ENCODE measurements at places on chromosomes 2 and 18.

- DNase-seq = no peak
Observed at GRCh38 chr2:181308766-181309515, 148.2 kb upstream of the ITGA4 start.

GRCh38 chr2:8729939-8730338 is 48.1 kb downstream of the ID2 start:
- DNase-seq = no peak

- DNase-seq = no peak
Observed at GRCh38 chr18:28512357-28512756, 335.4 kb upstream of the CDH2 start.

- no peak for DNase-seq
Observed at GRCh38 chr2:232831496-232831895, 38.6 kb upstream of the SNORC start.

DNA sequence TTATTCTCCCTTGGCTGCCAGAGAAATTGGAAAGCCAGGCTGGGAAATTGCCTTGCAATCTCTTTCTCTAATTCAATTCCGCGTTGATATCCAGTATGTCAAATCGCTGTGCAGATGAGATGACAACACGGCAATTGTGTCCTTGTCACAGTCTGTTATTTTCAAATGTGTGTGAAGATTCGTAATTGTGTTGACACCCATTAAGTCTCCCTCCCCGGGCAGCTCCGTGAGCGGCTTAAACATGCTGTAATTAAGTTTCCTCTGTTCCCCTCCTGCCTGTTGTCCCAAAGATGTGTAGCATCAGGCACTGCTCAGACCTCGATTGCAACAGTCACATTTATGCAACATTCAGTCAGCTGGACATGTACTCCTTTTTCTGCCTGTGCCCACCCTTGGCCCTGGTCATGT is 209.5 kb downstream of the LPIN1 start:
- DNase-seq = no peak

DNA sequence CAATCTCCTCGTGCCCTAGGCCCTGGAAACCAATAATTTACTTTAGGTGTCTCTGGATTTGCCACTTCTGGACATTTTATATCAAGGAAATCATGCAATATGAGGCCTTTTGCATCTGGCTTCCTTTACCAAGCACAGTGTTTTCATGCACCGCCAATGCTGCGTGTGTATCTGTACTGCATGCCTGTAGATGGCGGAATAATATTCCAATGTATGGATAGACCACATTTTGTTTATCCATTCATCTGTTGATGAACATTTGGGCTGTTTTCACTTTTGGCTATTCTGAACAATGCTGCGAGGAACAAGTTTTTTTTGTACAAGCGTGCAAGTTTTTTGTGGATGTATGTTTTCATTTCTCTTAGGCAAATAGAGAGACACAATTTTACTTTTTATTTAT is 18.9 kb downstream of the HPCAL1 start:
- no peak for DNase-seq

- no peak for DNase-seq
Observed at GRCh38 chr2:187483537-187483936, 35.5 kb upstream of the CALCRL start.

- DNase-seq = no peak
Observed at GRCh38 chr18:79129120-79129519, 59.9 kb downstream of the ATP9B start.

DNA sequence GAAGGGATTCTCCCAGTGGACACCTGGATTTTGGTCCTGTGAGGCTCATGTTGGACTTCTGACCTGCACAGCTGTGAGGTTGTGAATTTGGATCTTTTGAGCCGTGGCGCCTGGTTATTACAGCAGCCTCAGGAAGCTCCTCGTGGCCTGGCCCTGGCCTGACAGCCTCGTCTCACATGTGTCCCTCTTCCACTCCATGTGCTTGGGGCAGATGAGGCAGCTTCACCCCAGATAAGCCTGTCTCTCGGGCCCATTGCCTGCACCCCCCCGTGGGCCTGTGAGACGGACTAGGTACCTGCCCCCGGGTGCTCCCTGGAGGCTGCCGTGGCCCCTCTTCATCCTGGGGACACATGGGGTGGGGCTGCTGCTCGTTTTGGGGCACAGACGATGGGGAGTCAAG is 51.2 kb downstream of the CTDP1 start:
- DNase-seq = no peak

GRCh38 chr2:143382573-143382972 is 253.4 kb downstream of the ARHGAP15 start:
- DNase-seq = no peak

DNA sequence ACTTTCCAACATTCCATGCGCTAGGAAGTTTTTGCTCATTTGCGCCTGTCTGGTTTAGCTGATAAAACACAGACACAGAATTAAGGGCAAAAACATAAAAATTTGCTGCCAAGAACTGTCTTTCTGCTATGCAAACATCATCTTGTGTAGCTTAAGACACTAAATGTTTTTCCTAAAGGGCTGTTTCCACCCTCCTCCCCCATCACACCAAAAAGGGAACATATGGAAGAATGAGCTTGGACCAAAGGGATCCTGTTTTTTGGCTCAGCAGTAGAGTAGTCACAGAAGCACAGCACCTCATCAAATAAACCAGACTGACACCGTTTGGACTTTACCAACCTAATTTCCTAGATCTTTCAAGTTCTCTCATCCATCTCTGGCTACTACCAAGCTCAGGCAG is 210.1 kb downstream of the ZNF521 start:
- DNase-seq = no peak

DNA sequence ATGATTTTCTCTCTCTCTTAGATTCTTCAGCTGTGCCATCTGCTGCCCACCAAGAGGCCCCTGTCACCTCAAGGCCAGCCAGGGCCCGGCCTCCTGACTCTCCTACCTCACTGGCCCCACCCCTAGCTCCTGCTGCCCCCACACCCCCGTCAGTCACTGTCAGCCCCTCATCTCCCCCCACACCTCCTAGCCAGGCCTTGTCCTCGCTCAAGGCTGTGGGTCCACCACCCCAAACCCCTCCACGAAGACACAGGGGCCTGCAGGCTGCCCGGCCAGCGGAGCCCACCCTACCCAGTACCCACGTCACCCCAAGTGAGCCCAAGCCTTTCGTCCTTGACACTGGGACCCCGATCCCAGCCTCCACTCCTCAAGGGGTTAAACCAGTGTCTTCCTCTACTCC is 9.4 kb upstream of the GMPPA start:
- no peak for DNase-seq

- no peak for DNase-seq
Observed at GRCh38 chr2:28152585-28153280, 239.9 kb upstream of the FOSL2 start.

GRCh38 chr2:85906748-85907147 is 18.0 kb upstream of the ST3GAL5 start:
- DNase-seq = no peak

GRCh38 chr2:95005726-95006125 is 19.8 kb upstream of the MAL start:
- no peak for DNase-seq

DNA sequence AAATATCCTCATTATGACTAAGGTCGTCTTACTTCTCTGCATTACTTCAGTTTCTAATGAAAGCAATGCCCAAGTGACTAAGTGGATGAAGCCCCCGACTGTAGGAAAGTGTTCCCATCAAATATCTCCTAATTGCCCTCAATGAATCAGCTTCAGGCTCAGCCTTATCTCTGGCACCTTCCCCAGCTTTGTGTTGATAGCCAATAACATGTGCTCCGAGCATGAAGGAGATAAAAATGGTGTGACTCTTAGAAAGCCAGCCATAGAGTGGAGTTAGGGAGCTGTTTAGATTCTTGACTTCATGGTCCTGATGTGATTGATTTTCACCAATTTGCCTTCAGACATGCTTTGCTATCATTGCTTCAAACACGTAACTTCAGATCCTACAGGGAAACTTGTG is 339.2 kb upstream of the NRP2 start:
- no peak for DNase-seq

DNA sequence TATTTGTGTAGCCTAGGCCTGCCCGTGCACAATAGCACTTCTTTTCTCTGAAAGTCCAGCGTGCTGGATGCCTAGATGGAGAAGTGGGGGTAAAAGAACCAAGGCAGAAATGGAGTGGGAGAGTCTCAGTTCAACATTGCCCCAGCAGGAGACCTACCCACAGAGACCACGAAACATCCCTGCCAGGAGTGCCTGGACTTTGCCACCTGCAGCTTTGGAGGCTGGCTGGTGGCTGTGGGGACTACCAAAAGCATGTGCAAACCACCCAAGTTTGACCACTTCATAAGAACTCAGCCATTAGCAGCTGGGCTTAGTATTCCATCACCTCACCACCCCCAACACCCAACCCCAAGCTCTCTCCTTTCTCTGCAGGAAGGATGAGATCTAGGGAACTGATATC is 416.9 kb upstream of the ID2 start:
- no peak for DNase-seq

DNA sequence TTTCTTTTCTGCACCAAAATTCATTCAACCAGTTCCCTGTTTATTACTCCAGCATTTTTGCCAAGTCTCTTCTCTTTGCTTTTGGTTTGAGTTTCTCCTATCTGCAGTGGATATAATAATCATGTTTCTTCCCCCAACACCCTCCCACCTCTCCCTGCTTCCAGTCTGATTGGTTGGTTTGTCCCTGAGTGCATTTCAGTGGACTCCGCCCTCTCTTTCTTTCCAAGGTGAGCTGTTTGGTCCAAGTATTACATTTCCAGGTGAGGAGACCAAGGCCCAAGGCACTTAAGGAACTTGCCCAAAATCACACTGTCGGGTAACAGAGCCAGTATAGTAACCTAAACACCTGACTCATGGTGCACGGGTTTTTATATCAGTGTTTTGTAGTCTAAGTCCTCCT is 17.7 kb downstream of the MRO start:
- DNase-seq = no peak

DNA sequence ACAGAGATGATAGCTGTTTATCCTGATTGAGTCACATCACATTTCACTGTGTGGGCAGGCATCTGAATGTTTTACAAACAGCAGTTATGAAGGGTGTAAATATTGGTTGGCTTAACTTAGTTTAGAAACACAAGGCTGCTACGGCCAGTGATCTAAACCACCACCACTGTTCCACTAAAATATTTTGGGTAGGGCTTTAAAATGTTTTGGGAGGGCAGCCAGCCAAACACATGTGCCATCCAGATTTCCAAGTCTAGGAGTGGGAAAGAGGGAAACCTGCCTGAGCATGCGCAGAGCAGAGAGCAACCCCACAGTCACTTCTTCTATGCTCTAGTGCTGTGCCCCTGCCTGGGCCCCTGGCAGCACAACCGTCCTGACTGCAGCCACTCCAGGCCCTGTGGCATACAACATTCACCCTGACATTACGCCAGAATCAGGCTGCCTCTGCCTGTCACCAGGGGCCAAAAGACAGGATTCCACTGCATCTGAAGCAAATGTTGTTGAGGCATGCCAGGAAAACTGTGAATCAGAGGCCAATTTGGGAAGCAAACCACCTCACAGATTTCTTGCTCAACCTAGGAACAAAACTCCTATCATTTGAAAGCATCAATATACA is 74.8 kb upstream of the COL5A2 start:
- DNase-seq = no peak

DNA sequence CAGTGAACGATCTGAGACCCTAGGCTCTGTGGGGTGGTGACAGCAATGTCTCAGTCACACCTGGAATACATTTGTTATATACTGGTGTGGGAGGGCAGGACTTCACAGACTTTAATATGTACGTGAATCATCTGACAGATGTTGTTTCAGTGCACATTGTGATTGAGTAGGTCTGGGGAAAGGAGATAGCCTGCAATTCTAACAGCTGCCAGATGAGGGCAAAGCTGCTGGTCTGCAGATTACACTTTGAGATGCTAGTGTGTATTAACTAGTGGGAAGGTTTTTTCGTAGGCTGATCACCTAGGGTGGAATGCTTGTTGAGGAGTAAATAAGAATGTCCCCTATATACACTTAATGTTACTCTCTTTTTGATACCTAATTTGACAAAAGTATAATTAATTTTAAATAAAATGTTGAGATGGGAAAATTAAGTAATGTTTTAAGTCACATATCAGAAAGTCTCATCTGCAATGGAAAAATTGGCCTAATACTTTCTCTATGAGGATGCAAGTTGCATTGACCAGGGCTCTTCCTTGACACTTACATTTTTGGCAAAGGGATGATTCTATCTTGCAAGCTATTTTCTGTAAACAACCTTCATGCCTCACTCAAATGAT is 496.9 kb upstream of the HNMT start:
- DNase-seq = peak; percentile 61

- no peak for DNase-seq
Observed at GRCh38 chr2:15673919-15674636, 82.4 kb downstream of the DDX1 start.

DNA sequence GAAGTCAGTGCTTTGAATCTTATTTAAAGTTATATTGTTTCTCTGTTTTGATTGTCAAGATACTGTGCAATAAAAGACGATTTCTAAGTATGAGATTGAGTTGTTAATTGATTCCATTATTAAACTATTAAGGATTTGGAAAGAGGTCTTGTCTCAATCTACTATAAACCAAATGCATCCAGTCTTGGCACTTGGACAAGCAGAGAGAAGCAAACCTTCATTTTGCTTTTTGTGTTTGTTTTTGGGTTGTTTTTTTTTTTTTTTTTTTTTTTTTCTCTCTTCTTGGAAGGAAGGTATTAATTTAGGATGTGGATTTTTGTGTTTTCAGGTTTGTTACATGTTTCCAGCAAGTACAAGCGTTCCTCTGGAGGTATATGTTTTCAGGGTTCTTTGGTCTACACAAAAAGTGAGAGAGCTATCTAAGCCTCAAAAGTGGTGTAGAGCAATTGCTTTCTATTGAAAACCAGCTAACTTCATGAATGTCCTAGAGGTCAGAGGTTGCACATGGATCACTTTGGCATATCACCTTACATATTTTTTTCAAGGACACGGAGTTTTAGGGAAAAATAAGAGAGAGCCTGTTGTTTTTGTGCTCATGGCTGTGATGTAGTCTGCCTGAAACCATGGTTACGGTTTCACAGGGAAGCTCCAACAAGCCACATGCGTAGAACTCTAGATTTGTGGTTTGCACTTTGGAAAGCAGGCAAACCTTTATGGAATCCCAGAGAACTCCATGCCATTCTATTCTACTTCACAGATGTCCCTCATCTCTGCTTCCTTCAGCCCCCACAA is 1.8 kb downstream of the PRKCE start:
- no peak for DNase-seq

DNA sequence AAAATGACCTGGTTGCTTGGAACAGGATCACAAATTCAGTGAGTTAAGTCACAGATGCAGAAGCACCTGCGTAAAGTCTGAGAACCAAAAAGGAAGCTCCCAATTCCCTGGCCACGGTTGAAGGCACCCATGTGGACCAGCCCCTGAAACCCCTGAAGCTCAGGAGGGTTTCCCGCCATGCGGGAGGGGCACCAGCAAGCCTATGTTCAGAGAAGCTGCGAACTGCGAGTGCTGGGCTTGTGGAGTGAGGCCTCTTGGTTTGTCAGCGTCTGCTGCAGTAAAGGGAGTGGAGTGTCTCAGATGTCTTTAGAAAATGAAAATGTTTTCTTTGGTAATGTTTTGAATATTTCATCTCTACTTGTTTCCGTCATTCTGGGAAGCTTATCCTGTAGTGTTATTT is 16.1 kb upstream of the ACKR3 start:
- no peak for DNase-seq

DNA sequence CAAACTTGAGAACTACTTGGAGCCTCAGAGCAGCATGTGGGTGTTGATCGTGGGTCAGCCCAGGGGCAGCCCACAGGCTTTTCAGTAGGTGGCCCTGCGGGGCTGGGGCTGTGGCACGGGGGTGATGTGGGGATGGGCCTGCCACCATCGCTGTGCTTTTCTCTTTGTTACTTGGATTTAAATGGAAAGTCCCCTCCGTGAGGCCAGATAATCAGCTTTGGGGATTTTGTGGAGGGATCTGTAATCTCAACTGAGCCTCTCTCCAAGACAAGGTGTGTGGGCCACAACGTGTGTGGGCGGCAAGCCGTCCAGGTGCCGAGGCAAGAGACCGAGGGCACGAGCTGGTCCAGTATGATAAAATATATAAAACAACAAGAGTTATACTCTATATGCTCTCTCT is 16.7 kb downstream of the COLEC11 start:
- DNase-seq = no peak
